NCI-H510A (cell line): ENCODE measurements at places on chromosomes 11 and 22.

DNA sequence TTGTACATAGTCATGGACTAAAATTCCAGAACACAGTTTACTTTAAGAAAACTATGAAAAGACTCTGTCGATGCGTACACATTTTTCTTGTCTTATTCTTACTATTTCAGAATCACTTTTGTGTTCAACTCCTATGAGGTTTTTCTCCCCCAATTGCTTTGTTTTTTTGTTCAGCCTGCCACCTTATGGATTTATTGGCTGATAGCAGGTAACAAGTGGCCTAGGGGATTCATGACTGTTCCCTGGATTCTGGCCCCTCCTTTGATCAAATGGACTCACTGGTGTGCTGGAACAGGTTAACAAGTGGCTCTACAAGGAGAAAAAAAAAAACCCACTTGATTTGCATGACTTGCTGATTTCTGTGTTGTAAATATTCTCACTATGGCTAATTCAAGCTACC lies 10.6 kb downstream of the MMP20 start:
- DNase-seq = no peak

DNA sequence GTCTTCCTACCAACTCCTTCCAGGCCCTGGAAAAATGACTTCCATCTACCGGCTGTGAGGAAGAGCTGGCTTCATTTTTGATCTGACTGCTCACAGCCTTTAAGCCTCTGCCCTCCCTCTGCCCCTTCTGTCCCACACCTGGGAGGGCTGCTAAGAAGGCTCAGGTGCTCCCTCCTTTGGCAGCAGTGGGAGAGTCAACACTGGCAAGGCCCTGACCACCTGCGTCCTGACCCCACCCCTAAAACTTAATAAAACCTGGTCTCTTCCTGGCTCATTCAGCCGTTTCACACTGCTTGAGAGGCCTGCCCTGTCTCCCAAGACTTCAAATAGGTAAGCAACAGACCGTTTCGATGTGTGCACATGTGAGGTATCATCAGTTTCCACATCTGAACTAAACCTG lies 52.1 kb upstream of the NFRKB start:
- DNase-seq = no peak

DNA sequence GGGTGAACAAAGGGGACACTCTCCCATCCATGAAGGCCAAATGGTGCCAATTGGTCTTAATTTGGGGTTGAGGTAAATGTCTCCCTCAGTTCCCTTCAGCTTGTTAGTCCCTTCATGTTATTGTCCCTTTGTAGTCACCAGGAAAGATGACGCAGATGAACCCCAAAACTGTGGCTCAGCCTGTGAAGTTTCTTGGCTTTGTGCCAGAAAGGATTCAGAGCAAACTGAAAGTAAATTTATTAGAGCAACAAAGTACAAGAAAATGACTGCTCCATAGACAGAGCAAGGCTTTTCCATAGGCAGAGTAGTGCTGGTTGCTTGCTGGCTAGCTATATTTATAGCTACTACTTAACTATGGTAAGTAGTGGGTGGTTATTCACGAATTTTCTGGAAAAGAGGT lies 16.7 kb downstream of the OR4C3 start:
- DNase-seq = no peak

- DNase-seq = no peak
Measured at GRCh38 chr22:25786165-25786564, 44.2 kb downstream of the MYO18B start.

DNA sequence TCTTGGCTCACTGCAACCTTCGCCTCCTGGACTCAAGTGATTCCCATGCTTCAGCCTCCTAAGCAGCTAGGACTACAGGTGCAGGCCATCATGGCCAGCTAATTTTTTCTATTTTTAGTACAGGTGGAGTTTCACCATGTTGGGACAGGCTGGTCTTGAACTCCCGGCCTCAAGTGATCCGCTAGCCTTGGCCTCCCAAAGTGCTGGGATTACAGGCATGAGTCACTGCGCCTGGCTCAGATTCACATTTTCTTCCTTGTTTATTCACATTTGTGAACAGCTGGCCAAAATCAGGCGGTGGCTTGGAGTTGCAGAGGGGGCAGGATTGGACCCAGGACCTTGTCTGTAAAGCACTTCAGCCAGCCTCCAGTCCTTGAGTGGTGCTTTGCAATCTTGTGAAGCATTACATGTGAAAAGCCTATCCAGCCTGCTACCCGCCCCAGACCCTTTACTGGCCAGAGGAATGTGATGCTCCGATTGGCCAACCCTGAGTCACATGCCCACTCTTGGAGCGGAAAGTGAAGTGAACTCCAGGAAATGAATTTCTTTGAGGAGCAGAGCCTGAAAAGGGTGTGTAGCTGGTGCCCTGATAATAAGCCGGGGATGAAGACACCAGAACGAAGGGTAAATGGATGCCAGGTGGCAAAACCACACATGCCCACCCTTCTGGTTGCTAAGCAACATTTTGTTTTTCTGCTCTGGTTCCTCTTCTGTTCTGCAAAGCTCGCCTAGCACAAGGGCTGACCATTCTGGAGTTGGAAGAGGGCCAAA lies 62.6 kb upstream of the PTPRJ start:
- peak; percentile 95 for DNase-seq

DNA sequence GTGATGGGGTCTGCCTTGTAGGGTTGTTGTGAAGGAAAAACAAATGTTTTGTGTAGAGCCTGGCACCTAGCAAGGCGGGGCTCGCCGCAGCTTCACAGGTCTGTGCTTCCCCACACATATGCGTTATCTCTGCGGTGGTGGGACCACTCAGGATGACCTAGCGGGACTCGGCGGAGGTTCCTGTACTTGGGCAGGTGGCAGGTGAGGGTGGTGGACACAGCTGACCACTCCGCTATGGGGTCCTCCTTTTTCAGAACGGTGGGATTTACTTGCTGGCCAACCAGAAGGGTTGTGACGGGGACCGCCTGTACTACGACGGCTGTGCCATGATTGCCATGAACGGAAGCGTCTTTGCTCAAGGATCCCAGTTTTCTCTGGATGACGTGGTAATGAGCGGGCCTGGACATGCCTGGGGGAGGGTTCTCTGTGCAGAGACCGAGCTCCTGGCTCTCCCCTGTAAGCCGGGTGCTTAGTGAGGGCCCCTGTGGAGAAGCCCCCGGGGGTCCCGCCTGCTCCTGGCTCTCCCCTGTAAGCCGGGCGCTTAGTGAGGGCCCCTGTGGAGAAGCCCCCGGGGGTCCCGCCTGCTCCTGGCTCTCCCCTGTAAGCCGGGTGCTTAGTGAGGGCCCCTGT lies 21.3 kb downstream of the NADSYN1 start:
- no peak for DNase-seq

DNA sequence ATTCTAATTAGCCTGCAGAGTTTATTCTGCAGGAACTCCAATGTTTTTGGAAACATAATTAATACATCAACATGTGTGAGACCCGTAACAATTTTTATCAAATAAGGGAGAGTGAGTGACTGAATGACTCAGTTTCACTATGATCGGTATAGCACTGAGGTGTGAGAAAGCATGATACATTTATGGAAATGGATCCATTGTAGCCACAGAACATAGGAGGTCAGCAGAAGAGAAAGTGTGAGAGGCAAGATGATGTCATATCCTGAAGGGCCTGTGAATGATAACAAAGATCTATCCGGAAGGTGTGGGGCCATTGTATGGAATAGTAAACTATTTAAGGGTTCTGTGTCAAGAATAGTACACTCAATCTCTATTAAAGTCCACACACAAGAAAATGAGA lies 1406.1 kb upstream of the TENM4 start:
- no peak for DNase-seq

- DNase-seq = peak; percentile 55
Measured at GRCh38 chr11:119584193-119585042, 144.6 kb downstream of the NECTIN1 start.

DNA sequence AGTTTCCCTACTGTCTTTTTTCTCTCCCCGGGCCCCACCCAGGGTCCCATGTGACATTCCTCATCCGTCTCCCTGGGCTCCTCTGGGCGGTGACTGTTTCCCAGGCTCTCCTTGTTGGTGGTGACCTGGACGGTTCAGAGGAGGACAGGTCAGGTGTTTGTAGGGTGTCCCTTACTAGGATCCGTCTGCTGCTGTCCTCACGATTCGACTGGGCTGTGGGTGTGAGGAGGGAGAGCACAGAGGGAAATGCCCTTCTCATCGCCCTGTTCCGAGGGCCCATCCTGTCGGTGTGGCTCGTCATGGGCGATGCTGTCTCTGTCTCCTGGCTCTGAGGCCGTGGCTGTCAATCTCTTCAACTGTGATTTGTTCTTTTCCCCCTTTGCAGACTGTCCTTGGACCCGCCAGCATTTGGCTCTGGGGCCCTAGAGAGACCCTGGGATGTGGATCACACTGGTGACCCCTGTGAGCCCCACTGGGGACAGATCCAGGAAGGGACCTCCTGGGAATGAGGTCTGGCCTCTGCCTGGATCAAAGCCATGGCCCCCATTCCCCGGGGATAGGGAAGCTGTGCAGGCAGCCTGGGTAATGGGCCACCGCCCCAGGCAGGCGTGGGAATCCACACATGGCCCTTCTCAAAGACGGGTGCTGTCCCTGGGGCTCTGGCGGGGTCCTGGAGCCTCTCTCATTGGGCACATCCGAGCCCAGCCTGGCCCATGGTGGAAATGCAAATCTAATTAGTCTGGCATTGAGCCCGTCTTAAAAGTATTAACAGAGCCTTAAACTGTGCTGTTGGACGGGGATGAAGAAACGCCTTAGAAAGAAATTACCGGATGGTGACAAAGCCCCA lies 46.8 kb upstream of the KCNQ1OT1 start:
- no peak for DNase-seq

DNA sequence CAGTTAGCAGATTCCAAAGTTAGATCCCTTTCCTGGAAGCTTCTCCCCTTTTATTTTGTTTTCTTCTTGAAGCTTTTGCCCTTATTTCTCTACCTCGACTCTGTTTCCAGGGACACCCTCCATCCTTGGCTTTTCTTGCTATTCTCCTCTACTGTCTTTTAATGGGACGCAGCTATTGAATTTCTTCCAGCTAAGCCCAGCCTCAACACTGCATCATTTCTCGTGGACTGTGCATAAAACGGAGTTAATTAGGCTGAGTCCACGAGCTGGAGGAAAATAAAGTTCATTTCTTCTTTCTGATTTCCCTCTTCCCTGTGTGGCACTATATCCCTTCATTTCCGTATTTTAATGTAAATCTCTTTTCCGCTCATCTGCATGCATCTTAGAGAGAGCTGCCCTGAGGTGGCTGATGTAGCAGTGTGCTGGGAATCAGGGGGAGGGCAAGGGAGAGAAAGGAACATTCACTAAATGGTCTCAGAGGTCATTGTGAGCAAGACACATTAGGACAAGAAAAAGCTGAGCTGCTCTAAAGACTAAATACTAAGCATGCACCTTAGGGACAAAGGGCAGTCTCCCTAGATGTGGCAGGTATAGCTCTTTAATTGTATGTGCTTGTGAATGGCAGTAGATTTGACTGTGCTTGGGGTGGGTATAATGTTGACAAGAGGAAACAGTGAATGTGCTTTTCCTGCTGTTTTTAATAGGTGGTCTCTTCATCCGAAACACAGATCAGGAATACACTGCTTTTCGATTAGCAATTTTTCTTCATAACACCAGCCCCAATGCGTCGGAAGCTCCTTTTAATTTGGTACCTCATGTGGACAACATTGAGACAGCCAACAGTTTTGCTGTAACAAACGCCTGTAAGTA lies 1.9 kb downstream of the GRIA4 start:
- DNase-seq = no peak

- no peak for DNase-seq
Measured at GRCh38 chr11:43856993-43857392, 23.6 kb upstream of the ALKBH3 start.

DNA sequence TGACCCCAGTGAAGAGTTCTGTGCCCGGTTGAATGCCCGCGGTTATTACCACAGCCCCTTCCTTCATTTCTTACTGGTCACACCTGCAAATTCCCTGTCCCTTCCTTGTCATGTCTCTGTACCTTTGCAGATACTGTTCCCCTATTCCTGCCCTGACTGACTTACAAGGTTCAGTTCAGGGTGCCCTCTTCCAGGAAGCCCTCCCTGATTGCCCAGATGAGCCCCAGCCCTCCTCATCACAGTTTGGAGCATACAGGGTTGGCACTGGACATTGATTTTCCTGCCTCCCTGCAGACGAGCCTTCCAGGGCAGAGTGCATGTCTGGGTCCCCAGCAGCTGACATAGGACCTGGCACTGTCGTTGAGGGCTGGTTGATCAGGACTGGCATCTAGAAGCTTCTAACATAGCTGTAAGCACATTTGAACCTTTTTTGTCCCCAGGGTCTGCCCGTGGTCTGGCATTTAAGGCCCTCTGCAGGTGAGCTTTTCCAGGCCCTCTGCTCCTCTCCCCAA lies 70.4 kb upstream of the SHISAL1 start:
- no peak for DNase-seq

DNA sequence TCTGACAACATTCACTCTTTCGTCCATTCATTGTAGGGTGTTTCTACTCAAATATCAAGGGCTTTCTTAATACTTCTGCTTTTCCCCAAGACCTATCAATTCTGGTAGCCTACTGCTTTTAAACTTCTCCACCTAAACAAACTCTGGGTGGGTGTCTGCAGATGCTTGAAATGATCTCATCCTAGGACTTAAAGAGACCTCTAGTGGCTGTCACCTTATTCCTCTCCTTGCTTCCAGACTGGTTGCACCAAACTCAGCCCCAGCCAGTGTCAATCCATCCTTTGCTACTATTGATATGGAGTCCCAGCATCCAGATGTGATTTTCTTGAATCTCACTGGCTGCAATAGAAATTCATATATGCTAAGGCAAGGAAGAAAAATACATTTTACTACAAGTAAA lies 274.7 kb downstream of the NXPE2 start:
- DNase-seq = no peak

DNA sequence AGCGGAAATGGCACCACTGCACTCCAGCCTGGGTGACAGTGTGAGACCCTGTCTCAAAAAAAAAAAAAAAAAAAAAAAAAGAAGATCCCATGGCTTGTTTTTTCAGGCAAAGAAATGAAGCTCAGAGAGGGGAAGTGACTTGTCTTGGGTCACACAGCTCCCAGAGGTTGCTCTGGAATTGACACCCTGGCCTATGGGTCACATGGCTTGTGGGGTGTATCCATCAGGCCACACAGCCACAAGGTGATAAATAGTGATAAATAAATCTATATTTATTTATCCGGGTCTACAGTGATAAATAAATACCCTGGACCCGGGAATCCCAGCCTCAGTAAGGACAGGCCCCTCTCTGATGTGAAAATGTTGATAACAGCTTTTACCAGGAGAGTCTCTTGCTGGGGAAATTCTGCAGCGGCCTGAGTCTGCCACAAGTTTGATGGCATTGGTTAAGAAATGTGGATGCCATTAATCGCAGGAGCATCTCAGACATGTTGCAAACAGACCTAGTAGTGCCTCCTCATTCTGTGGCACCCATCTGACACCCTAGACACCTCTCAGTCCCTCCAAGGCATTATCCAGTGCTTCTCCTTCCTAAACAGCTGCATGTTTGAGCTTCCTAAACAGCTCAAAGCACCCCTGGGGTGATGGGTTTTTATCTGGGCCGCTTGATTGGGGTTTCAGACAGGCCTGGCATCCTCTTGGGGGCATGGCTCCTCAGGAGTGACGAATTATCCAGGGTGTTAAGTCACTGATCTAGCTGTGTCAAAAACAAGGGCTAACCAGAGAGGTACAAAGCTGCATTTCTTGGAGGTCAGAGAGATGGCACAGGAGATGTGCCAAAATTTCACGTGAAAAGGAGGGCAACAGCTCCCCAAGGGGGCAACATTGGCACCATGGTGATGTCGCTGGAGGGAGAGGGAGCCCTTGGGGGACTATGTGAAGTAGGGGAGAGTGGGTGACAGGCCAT lies 1.9 kb upstream of the EMID1 start:
- no peak for DNase-seq

GRCh38 chr11:120739780-120740179 lies 228.2 kb downstream of the GRIK4 start:
- no peak for DNase-seq

- no peak for DNase-seq
Measured at GRCh38 chr22:21702094-21702493, 33.5 kb downstream of the YPEL1 start.
